ENCODE measurements at places on chromosomes 6 and 20.

- no peak for DNase-seq
These were observed 651 bp upstream of the BLTP3A start for GRCh38 chr6:34791164-34791700.

DNA sequence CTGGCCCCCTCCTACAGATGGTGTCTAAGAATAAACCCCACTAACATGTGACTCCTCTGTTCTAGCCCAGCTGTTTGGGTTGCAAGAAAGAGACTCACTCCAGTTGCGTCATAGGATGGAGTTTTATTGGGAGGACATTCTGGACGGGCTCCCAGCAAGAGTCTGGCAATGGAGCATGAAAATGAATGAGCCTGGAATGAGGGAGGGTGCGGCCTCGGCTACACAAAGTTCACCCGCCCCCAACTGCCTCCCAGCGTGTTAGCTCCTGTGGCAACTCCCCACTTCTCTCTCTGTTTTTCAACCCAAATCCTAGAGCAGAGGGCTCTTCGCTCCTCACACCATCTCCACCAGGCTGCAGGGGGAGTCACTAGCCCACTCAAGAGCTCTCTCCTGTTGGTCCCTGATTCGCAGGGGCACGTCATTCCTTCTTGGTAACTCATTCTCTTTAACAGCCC lies 5.1 kb upstream of the ADAM33 start:
- DNase-seq, result peak; percentile 82

- DNase-seq, result no peak
These were observed 94.5 kb upstream of the FOXP4 start for GRCh38 chr6:41451515-41452163.

- no peak for DNase-seq
These were observed 29.6 kb downstream of the RGS17 start for GRCh38 chr6:153101461-153101860.

GRCh38 chr6:27145731-27146455 lies 101.6 kb upstream of the PRSS16 start:
- DNase-seq, result peak; percentile 78

GRCh38 chr20:51594236-51595057 lies 51.9 kb upstream of the NFATC2 start:
- DNase-seq, result no peak

GRCh38 chr20:41151134-41151869 lies 14.0 kb downstream of the PLCG1 start:
- no peak for DNase-seq
